Peyer's patch (tissue), 4 donors: ENCODE measurements at places on chromosomes 3 and 15. TPM values are rescaled to one million over a fixed set of nuclear protein-coding genes. Genes with fewer than 3 reads are reported as not detected.

DNA sequence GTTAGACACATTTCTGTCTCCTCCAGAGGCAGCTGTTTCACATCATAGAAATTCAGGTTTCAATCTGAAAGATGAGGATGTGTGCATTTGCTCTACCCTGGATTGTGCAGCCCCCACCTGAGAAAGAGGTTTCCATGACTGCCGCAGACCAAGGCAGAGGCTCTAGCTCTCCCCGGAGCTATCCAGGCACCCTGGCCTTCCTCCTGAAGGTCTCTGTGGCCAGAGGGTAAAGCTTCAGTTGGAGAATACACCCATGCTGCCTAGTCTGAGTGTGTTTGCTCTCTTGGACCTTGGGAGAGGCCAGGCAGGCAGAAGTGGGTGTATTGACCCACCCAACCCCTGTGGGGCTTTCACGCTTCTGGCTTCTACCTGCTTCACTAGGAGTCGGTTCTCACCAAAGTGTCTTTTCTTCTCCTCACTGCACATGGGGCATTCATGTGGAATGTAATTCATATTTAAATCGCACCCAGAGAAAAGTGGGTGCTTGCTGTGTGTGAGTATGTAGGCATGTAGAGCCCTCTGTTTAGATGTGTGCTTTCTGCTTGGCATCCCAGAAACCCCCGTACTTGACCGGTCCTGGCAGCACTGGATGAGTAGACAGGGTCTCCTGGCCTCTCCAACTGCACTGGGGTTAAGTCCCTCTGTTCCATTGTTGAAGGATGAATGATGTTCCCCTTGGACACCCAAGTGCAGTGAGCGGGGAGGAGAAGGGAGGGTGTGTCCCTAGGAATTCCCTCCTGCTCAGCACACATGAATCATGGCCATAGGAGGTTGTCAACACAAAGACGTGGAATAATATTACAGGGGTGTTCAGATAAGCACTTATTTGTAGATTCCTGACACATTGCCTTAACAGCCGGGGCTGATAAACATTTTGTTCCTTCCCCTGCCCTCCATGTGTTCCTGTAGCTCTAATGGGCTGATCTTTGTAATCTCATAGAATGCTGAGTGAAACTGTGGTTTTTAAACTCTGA lies 20.3 kb upstream of the RAB6B start:
- no peak for DNase-seq

DNA sequence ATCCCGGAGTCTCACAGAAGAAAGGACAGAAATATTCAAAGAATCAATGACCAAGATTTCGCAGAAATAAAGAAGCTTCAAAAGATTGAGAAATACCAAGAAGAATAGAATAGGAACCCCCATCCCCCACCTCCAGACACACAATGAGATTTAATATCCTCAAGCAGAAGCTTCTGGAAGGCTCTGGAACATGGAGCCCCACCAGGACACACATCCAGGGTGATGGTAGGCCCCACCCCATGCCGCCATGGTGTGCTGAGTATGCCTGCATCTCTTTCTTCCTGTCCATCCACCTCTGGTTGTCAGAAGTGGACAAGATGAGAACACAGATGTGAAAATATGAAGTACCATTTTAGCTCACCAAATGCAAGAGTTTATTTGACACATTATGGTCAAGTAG lies 19.3 kb downstream of the PRR23E start:
- no peak for DNase-seq

- DNase-seq: no peak
These were observed 32.5 kb downstream of the CRYGS start for GRCh38 chr3:186511702-186512101.

The PLCL2 gene
- 21.8 TPM for total RNA-seq

DNA sequence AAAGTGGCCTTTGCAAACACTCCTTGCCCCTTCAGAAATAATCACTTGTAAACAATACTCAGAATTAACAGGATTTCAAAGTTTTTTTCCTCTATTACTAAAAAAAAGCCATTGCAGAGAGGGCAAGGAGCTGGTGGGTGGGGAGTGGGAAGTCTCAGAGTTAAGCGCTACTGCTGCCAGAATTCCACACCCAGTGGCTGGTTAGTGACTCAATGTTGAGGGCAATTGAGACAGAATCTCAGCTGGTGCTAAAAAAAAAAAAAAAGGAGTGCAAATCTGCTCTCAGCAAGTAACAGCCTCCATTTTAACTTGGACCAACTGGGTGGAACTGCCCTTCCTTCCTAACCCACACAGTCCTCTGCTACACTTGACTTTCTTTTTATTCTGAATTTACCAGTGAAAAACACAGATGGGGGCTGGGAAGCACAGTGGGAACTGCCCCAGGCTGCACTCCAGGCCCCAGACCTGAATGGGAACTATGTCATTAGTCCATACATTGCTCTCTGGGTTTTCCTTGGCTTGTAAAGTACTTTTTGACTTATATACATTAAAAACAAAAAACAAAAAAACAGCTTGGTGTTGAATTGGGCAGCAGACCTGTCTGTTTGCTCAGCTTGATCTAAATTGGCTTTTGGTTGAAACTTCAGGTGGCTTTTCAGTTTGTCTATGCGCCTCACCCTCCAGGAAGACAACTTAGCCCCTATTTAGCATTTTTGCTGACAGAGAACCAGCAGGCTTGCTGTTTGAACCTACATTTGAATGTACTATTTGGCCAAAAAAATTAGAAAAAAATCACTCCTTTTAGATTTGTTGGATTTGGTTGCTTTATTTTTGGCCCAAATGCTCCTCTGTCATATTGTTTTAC lies 357.8 kb upstream of the TBL1XR1 start:
- no peak for DNase-seq

GRCh38 chr3:67082533-67083024 lies 84.5 kb downstream of the KBTBD8 start:
- DNase-seq: no peak

- DNase-seq: no peak
These were observed 94.7 kb downstream of the SSR3 start for GRCh38 chr3:156460206-156460611.

GRCh38 chr3:170869239-170869590 lies 780 bp downstream of the RPL22L1 start:
- no peak for DNase-seq

The RLBP1 gene
- not detected for total RNA-seq

GRCh38 chr15:60442763-60443162 lies 36.2 kb downstream of the ICE2 start:
- DNase-seq: no peak
